Activated T-helper 1 cell treated with anti-CD3 and anti-CD28 coated beads, Interleukin-12 subunit alpha, Interleukin-12 subunit beta, Interleukin-2, Interleukin-4 antibody, amounts not matched to agents 30 ng/mL and 10 ng/mL and 1 ng/mL, durations not matched to agents 14 hours and 24 hours and 36 hours (primary cell): ENCODE measurements at places on chromosomes 12 and 14. TPM values are rescaled to one million over a fixed set of nuclear protein-coding genes. Genes with fewer than 3 reads are reported as not detected.

GRCh38 chr14:52878469-52878868 is 72.4 kb downstream of the FERMT2 start:
- no peak overlapping the region for H3K27ac ChIP-seq
- no peaks in the 10 kb centered on the region for H3K4me1 ChIP-seq
- peaks cover 9% of the 10 kb centered on the region for H3K27me3 ChIP-seq
- DNase-seq = no peak
- H3K36me3 ChIP-seq = no peaks in the 10 kb centered on the region
- H3K4me3 ChIP-seq = no peak overlapping the region

DNA sequence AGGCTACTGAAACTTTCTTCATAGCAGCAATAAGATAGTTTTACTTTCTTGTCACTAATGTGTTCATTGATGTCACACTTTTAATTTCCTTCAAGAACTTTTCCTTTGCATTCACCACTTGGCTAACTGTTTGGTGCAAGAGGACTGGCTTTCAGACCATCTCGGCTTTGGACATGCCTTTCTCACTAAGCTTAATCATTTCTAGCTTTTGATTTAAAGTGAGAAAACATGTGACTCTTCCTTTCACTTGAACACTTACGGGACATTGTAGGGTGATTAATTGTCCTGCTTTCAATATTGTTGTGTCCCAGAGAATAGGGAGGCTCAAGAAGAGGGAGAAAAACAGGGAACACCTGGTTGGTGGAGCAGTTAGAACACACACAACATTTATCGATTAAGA is 41.9 kb downstream of the IFNG start:
- DNase-seq = no peak
- H3K36me3 ChIP-seq = peaks cover 31% of the 10 kb centered on the region
- H3K4me1 ChIP-seq = peaks cover 66% of the 10 kb centered on the region
- H3K27me3 ChIP-seq = no peaks in the 10 kb centered on the region
- H3K27ac ChIP-seq = no peak overlapping the region
- peak overlapping the region; percentile 75 for H3K4me3 ChIP-seq

AMDHD1 gene
- 0.21 and 0.27 TPM in 2 replicates for total RNA-seq

GRCh38 chr12:14892726-14893505 is 7.3 kb upstream of the MGP start:
- H3K4me3 ChIP-seq = no peak overlapping the region
- H3K27me3 ChIP-seq = peaks cover 7% of the 10 kb centered on the region
- no peak for DNase-seq
- no peak overlapping the region for H3K27ac ChIP-seq
- H3K36me3 ChIP-seq = no peaks in the 10 kb centered on the region
- H3K4me1 ChIP-seq = no peaks in the 10 kb centered on the region

DNA sequence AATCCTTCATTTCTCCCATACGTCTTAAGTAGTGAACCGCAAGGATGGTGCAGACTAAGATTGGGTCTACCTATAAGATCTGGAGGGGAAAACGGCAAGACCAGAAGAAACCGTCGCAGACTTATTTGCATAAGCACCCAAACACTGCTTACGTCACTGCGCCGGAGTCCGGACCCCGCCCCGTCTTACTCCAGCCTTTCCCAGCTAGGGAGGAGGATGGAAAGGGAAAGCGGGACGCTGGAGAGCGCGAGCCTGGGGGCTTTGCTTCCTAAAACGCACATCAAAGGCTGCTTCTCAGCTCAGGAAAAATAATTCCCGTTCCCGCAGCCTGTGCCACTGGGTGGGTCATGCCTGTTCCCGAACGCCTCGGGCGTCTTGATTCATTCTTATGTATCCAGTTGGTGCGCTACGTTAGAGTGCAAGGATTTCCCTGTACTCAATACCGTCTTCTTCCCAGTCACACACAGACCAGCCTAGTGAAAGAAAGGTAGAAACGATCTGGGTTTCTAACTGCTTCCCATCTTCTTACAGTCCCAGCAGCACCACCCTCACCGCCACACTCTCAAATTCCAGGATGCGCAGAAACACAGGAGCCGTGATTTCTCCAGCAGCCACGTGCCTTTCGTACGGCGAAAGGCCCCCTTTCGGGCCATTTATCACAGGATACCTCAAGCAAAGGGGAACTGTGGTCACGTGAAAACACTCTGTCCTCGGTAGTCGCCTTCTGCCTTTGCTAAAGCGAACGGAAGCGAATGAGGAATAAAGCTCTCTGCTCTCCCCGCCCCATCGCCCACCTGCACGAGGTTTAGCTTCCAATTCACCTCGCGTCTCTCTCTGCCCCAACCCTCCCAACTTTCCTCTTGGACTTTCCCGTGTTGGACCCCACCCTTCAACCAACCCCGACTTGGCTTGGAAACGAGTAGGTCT is 1.1 kb downstream of the SLC6A15 start:
- peak overlapping the region; percentile 59 for H3K4me3 ChIP-seq
- DNase-seq = no peak
- H3K27me3 ChIP-seq = peaks cover 42% of the 10 kb centered on the region
- peaks cover 16% of the 10 kb centered on the region for H3K4me1 ChIP-seq
- H3K27ac ChIP-seq = no peak overlapping the region
- H3K36me3 ChIP-seq = no peaks in the 10 kb centered on the region

CSAD gene
- 21.7 and 22.6 TPM in 2 replicates for total RNA-seq

- H3K27me3 ChIP-seq = peaks cover 2% of the 10 kb centered on the region
- H3K4me1 ChIP-seq = peaks cover 41% of the 10 kb centered on the region
- DNase-seq = no peak
- H3K27ac ChIP-seq = peak overlapping the region; percentile 99
- H3K4me3 ChIP-seq = peak overlapping the region; percentile 99
- peaks cover 10% of the 10 kb centered on the region for H3K36me3 ChIP-seq
Measured at GRCh38 chr12:121889274-121889624, 659 bp downstream of the PSMD9 start.
